Brain microvascular endothelial cell (primary cell): ENCODE measurements at places on chromosomes 1 and 21.

GRCh38 chr21:44576025-44576420 is 2.5 kb downstream of the KRTAP10-4 start:
- no peak for DNase-seq

DNA sequence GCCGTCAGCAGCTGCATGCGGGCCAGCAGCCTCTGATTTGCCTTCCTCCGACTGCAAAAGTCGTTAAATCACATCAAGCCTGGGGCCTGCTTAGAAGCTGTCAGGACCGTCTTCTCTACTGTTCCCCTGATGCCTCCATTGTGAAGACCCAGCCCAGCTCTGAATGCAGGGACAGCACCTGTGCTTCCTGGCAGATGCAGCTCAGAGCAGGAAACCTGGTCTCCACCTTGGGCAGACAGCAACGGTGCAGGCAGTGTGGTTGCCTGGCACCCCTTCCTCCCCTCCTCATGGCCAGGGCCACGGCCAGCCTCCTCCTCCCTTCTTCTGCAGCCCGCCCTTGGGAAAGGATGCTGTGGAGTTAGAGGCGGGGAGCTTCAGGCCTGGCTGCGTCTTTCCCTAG is 92.3 kb upstream of the COL6A1 start:
- no peak for DNase-seq

GRCh38 chr1:180246579-180246978 is 16.5 kb downstream of the LHX4 start:
- no peak for DNase-seq

DNA sequence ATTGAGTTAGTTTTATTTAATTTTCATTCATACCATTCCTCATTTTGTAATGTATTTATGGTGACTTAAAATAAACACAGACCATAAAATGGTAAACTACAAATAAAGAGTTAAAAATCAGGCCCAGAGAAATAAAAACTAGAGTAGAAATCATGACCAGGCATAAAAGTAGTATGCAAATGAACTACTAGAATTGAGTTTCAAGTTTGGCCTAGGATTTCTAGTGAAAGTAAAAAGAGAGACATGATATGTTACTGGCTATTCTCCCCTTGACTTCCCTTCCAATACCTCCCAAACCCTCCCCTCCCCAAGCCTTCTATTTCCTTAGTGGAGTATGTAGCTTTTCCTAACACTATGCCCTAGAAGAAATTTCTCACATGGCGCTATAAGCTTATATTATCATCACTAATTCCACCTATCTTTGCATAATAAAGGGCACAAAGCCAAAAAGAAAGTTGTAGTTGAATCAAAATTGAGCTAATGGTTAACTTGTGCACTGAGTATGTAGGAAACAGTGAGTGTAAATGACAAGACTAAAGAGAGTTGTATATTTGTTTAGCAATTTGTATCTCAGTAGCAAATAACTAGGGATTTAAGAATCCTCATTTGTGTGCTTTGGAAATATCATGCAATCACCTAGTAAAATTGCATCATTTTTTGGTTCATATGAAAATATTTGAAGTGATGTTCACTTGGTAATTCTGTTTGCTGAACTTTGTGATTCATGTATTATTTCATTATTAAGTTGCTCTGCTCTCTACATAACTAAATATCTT is 29.7 kb upstream of the CDC14A start:
- no peak for DNase-seq

DNA sequence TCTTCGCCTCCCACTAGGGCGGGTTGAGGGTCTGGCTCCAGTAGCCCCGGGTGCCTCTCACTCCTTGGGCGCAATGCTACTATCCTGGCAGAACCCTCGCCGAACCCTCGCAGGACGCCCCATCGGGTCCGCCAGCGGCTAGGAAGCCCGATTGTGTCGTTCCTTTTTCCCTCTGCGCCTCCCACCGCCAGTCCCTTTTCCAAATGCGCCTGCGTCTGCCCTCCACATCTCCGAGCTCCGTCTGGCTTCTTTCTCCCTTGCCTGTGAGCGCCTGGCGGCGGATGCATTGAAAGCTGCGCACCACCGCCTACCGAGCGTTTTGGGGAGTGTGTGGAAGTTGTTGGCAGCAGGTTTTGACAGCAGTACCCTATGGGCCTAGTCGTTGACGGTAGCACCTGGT is 1.0 kb upstream of the DIRAS3 start:
- DNase-seq = peak; percentile 67

DNA sequence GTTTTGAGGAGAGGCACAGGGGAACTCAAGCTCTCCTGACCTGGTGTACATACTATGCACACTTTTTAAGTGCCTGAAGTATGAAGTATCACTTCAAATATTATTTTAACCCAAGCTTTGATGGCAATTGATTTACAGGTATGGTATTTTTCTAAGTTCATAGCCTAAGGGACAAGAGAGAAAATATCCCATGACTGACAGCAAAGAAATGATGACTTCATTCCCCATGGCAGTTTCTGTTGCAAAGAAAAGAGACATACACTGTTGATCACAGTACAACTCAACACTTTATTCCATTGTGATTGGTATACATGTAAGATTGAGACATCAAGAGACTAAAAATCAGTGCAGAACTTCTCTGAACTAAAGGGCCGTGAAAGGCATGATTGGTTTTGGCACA is 41.8 kb upstream of the BCL10 start:
- DNase-seq = no peak
